ENCODE measurements at places on chromosomes 4 and X. TPM values are rescaled to one million over a fixed set of nuclear protein-coding genes. Genes with fewer than 3 reads are reported as not detected.

- no peak for DNase-seq
- H3K27ac ChIP-seq, result peak overlapping the region; percentile 43
- H3K4me3 ChIP-seq, result peak overlapping the region; percentile 51
- peaks cover 29% of the 10 kb centered on the region for H3K4me1 ChIP-seq
- no peaks in the 10 kb centered on the region for H3K36me3 ChIP-seq
Observed at GRCh38 chr4:109359040-109359646, 56.7 kb upstream of the COL25A1 start.

GRCh38 chr4:124851741-124852140, 139.2 kb upstream of the ANKRD50 start:
- H3K4me1 ChIP-seq, result no peaks in the 10 kb centered on the region
- no peaks in the 10 kb centered on the region for H3K27me3 ChIP-seq
- no peak for DNase-seq
- H3K4me3 ChIP-seq, result no peak overlapping the region
- no peaks in the 10 kb centered on the region for H3K36me3 ChIP-seq
- H3K27ac ChIP-seq, result no peak overlapping the region

Gene EDNRA
- total RNA-seq, result not detected

DNA sequence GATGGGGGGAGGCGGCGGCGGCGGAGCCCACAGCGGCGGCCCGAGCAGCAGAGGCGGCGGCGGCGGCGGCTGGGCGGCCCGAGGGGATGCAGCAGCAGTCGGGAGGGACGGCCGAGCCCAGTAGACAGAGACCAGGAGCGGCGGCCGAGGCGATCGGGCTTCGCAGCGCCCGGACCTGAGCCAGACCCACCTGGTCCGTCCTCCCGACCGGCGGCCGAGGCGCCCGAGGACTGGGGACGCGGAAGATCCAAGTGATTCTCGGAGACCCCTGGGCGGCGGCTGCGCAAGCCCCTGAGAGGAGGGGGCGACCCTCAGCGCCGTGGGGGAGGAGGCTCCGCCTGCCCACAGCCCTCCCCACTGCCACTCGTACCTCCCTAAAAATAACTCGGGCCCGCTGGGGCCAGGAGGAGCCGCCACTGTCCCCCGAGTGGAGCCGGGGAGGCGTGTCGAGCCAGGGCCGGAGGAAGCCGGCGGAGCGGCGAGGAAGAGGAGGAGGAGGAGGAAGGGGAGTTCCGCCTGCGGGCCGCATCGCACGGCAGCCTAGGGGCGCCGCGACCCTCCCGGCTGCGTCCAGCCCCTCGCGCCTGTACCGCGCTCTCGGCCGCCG, 608 bp downstream of the RAPGEF2 start:
- no peaks in the 10 kb centered on the region for H3K27me3 ChIP-seq
- peaks cover 4% of the 10 kb centered on the region for H3K36me3 ChIP-seq
- peak; percentile 25 for DNase-seq
- H3K4me1 ChIP-seq, result peaks cover 41% of the 10 kb centered on the region
- H3K27ac ChIP-seq, result peak overlapping the region; percentile 67

Gene MAGEA9B
- not detected for total RNA-seq

GRCh38 chr4:36824682-36825081, 419.9 kb upstream of the NWD2 start:
- no peaks in the 10 kb centered on the region for H3K4me1 ChIP-seq
- DNase-seq, result no peak
- no peaks in the 10 kb centered on the region for H3K36me3 ChIP-seq
- H3K4me3 ChIP-seq, result no peak overlapping the region
- no peaks in the 10 kb centered on the region for H3K27me3 ChIP-seq

- H3K27ac ChIP-seq, result no peak overlapping the region
- H3K27me3 ChIP-seq, result no peaks in the 10 kb centered on the region
- H3K4me1 ChIP-seq, result peaks cover 8% of the 10 kb centered on the region
- DNase-seq, result no peak
Observed at GRCh38 chrX:150635952-150636351, 57.2 kb upstream of the MTMR1 start.

Gene F11
- total RNA-seq, result not detected

DNA sequence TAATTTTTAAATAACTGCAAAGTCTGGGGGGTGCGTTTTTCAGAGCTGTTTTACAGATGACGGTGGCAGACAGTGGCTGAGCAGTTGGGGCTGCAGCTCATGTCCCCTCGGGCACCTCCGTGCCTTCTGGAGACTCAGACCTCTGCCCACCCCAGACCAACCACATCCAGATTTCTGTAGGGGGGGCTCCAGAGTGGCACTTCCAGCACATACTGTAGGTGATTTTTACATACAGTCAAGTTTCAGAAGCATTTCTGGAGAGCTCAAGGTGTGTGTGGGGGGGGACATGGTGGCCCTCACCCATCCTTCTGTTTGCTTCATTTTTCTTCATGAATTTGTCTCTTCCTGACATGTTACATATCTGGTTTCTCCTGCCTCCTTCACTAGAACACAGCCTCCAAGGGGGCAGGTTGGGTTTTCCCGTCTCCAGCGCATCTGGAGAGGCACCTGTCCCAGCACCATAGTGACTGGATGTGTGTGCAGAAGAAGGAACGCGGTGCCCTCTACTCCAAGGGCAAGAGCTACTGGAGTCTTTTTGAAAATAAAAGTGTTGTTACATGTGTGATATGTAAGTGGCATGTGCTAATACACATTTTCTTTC, 37.5 kb downstream of the TMEM271 start:
- H3K36me3 ChIP-seq, result peaks cover 5% of the 10 kb centered on the region
- H3K27me3 ChIP-seq, result no peaks in the 10 kb centered on the region
- no peak overlapping the region for H3K4me3 ChIP-seq
- DNase-seq, result no peak

Data from T-helper 17 cell (primary cell).